ENCODE measurements at places on chromosomes 1 and 21. TPM values are rescaled to one million over a fixed set of nuclear protein-coding genes. Genes with fewer than 3 reads are reported as not detected.

DNA sequence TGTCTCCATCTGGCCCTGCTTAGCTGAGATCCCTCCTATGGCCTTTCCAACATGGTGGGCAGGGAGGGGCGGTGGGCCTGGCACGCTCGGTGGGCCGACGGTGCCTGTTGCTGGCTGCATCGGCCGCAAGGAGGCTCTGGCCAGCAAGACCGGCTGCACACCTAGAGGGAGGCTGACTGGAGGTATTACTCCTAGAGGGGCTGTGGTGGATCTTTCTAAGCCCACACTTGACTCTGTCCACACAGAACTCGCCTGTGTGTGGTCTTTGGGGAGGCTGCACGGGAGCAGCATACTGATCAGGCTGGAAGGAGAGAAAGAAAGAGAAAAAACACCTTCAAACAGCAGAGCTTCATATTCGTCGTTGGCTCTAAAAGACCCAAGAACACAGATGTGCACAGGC is 41.7 kb upstream of the ZC3H12A start:
- peak; percentile 38 for DNase-seq

C1orf226 gene
- total RNA-seq, result 11.5 TPM

DNA sequence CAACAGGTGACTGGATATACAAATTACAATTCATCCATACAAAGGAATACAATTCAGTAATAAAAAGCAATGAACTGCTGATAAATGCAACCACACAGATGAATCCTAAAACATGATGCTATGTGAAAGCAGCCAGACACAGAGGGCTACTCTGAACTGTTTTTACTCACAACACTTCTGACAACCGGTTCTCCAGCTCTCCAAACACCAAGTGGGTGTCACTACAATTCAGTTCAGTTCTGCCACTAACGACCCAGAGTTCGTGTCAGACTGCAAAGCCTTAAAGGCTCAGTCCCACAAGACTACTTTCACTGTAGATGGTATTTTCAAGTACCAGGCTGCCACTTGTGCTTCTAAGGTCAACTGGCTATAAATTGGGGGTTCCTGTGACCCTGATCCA is 119.4 kb downstream of the SLC16A1 start:
- no peak for DNase-seq

DNA sequence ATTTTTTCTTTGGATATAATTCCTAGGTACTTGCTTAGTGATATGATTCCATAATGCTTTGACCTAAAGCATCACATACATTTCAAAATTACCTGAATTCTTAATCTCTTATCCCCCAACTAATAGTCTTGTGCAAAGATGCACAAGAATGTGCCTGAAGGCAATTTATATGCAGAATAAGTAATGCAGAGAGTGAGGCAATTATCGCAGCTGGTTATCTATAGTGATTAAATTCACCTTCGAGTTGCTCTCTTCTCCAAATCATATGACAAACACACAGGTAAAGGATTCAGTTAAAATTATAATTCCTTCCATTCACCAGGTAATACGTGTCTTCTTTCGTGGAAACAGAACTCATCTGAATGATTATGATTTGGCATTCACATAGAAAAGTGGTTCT is 717.3 kb downstream of the MRPL39 start:
- no peak for DNase-seq

- DNase-seq, result peak; percentile 74
These were observed 50.9 kb upstream of the ARHGEF16 start for GRCh38 chr1:3403388-3404231.

GRCh38 chr1:83846138-83846537 is 152.8 kb downstream of the TTLL7 start:
- no peak for DNase-seq

DNA sequence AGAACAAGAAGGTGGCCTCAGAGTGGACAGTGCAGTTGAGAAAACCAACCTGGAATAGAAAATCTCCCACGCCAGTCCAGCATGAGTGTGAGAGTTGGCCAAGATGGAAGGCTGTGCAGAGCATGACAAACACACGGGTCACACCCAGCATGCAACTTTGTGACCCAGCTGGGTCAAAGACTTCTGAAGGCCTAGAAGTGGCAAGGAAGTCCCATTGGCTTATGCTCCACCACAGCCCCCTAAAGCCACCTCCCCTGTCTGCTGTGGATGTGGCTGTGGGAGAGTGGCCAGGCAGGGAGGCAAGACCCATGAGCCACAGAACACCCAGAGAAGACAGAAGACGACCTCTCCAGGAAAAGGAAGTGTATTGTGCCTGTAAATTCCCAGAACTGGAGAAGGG is 13.6 kb downstream of the BATF3 start:
- peak; percentile 16 for DNase-seq

- DNase-seq, result no peak
These were observed 1.4 kb downstream of the WDR26 start for GRCh38 chr1:224433041-224433691.

DNA sequence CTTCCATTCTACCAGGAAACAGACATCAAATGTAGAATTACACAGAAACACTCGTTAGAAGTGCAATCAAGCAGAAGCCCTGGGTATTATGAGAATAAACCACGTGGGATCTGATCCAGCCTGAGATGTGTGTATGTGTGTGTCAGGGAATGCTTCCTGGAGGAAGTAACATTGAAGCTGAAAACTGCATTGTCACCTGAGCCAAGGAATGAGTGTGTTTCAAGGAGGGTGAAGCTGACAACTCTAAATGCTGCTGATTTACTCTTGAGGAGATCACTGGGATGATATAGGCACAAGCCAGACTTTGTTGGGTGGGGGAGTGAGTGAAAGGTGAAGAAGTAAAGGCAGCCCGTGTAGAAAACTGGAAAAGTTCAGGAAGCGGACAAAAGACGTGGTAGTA is 27.6 kb downstream of the FAAH start:
- DNase-seq, result no peak

STUM gene
- 0.11 TPM for total RNA-seq

GRCh38 chr1:23029337-23029736 is 10.1 kb downstream of the KDM1A start:
- DNase-seq, result no peak

FCRL6 gene
- total RNA-seq, result not detected

REG4 gene
- total RNA-seq, result not detected

GRCh38 chr1:58902830-58903513 is 119.1 kb upstream of the JUN start:
- DNase-seq, result no peak

DNA sequence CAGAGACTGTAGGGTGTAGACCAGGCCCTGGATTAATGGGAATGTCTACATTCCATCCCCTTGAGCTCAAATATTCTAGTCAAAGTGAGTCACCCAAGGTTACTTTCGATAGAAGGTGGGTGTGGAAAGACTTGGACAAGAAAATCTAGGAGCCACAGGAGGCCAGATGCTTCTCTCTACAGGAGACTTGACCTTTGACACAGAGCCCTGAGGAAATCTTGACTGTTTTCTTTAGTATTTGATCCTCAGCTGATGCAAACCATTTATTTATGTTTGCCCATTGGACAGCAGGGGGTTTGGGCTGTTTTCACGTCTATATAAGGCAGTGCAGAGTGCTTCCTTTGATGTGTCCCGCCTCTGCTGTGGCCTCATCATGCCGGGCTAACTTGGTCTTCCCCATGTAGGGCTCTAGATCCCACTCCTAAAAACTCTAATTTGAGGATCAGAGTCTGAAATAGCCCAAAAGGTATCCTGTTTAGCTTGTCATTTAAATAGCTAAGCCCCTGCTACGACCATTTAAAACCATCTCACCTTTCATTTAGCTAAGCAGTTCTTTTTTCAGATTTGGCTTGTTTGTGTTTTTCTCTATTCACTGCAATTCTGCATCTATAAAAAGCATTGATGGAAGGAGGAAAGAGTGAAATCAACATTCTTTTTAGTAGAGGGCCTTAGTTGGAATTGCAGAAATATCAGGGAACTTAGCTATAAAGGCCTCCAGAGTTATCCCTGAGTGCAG is 15.5 kb upstream of the MAP3K7CL start:
- no peak for DNase-seq

RHCE gene
- 0.26 TPM for total RNA-seq

RXRG gene
- total RNA-seq, result not detected

GRCh38 chr1:207029701-207030521 is 2.6 kb downstream of the C1orf116 start:
- DNase-seq, result no peak

DNA sequence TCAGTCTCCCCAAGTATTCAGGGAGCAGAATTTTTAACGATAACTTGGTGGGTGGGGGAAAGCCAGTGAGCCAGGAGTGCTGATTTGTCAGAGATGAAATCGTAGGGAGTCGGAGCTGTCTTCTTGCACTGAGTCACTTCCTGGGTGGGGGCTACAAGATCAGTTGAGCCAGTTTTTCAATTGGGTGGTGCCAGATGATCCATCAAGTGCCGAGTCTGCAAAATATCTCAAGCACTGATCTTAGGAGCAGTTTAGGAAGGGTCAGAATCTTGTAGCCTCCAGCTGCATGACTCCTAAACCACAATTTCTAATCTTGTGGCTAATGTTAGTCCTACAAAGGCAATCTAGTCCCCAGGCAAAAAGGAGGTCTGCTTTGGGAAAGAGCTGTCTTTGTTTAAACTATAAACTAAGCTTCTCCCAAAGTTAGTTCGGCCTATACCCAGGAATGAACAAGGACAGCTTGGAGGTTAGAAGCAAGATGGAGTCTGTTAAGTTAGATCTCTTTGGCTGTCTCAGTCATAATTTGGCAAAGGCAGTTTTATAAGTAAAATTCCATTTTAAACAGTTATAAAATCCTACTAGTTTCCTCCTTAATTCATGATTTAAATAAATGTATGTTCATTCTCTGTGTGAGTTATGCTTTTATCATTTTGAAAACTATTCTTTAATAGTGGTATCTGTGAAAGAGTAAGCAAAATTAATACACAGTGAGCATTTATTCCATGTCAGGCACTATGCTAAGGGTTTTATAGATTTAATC is 51.7 kb downstream of the SLC16A1 start:
- no peak for DNase-seq

DNA sequence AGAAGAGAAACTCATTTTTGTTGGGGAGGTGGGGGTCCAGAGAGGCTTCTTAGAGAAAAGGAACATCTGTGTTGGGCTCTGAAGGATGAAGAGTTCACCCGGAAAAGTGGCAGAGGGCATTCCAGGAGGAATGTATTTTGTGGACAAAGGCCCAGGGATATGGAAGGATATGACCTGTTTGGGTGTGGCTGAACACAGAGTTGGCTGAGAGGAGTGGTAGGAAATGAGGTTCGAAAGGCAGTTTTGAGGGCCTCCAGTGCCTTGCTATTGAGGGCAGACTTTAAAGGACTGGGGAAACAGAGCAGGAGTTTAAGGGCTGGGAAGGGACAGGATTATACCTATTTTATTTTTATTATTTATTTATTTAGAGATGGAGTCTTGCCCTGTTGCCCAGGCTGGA is 27.3 kb upstream of the WASF2 start:
- DNase-seq, result no peak

CACHD1 gene
- 94.2 TPM for total RNA-seq

DTL gene
- 70.1 TPM for total RNA-seq

GRCh38 chr1:182408435-182409075 is 8.1 kb upstream of the TEDDM1 start:
- DNase-seq, result peak; percentile 36

DNA sequence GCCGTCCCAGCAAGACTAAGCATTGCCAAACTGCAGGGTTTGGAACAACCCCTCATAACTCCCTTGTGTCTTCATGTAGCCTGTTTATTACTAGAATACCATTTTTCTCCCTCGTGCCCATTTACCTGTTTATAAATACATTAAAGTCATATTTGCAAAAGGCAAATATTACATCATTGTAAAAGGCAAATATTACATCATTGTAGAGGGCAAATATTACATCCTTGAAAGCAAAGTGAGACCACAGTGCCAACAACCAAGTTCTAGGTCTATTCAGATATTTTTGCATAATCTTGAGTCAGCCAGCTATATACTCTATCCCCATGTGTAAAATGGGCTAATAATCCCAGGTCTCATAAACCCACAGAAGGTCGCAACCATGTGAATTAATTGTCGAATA is 11.4 kb upstream of the FAM163A start:
- DNase-seq, result no peak

- DNase-seq, result no peak
These were observed 641.2 kb downstream of the PTPRC start for GRCh38 chr1:199279872-199280645.

CELA2A gene
- not detected for total RNA-seq

AJAP1 gene
- total RNA-seq, result 8.6 TPM

DNA sequence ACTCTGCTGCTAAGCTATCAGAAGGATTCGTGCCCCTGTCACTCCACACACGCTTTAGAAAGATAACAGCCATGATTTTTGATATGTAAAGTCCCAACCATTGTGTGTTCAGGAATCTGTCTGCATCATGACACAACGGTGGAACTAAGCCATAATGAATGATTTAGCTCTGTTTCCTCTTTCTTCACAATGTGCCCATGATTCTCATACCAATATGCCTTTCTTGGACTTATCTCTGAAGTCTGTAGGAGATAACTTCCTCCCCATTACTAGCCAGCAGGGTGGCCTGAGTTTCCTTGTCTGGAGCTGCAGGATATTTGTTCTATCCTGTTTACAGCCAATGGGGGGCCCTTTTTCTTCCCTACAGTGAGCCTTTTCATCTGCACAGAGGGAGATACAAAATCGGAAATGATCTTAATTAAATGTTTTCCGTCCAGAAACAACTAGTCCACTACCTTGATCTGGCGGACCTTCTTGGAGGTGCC is 511.7 kb downstream of the USP25 start:
- DNase-seq, result peak; percentile 36

C1orf94 gene
- 1.9 TPM for total RNA-seq

DNA sequence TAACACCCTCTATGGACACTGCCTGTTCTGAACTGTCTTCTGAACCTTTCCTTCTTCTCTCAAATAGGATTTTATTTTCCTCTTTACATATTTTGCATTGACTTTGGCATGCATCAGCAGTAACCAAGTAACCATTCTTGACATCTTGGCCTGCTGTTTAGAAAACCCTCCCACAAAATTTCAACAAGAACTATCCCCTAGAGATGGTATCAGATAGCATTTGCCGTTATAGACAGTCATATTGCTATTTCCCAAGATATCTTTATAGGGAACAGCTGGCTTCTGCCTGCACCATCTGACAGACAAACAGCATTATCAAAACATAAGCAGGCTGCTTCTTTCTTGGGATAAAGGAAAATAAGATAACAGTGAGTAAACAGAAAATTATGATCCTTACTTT is 54.7 kb downstream of the LHX8 start:
- DNase-seq, result no peak

GRCh38 chr1:177884479-177885021 is 85.3 kb downstream of the SEC16B start:
- no peak for DNase-seq
